ENCODE measurements at places on chromosomes 4 and X. TPM values are rescaled to one million over a fixed set of nuclear protein-coding genes. Genes with fewer than 3 reads are reported as not detected.

The CFAP47 gene
- not detected for total RNA-seq

The STATH gene
- total RNA-seq = not detected

The NSG1 gene
- total RNA-seq = 116 TPM

The FGG gene
- 35.4 TPM for total RNA-seq

The PAGE5 gene
- not detected for total RNA-seq

The SMARCAD1 gene
- 33.8 TPM for total RNA-seq

The SCD5 gene
- 5.6 TPM for total RNA-seq

The PRKG2 gene
- total RNA-seq = 2.1 TPM

The HSFX3 gene
- total RNA-seq = not detected

The AFP gene
- total RNA-seq = not detected

The BEND2 gene
- total RNA-seq = not detected

The MTM1 gene
- 17.0 TPM for total RNA-seq

The GAB1 gene
- 51.9 TPM for total RNA-seq

The DCAF12L1 gene
- not detected for total RNA-seq

The NDST3 gene
- total RNA-seq = not detected

The SLC7A11 gene
- 2.1 TPM for total RNA-seq

The PORCN gene
- total RNA-seq = 21.5 TPM

The SH3D19 gene
- 76.0 TPM for total RNA-seq

The OCRL gene
- total RNA-seq = 17.6 TPM

The KIAA1210 gene
- 0.05 TPM for total RNA-seq

The CTAG2 gene
- not detected for total RNA-seq

The LONRF3 gene
- total RNA-seq = 1.2 TPM

The PWWP3B gene
- 0.38 TPM for total RNA-seq

The UGT2B11 gene
- total RNA-seq = 2.4 TPM

The COPS4 gene
- 41.6 TPM for total RNA-seq

The MAB21L2 gene
- not detected for total RNA-seq

The EGF gene
- total RNA-seq = 1.1 TPM

The PCDH18 gene
- 6.6 TPM for total RNA-seq

The SPIN2A gene
- total RNA-seq = 0.26 TPM

The PPBP gene
- total RNA-seq = not detected

The RPS6KA6 gene
- 3.1 TPM for total RNA-seq

The CCSER1 gene
- 6.7 TPM for total RNA-seq

The PF4V1 gene
- total RNA-seq = not detected

The CCKAR gene
- total RNA-seq = not detected

The ATXN3L gene
- not detected for total RNA-seq

The RTL3 gene
- total RNA-seq = 0.15 TPM

The CDX4 gene
- not detected for total RNA-seq

The FOXR2 gene
- total RNA-seq = not detected

The SHOX gene
- 0.23 TPM for total RNA-seq

The NAP1L3 gene
- total RNA-seq = 1.7 TPM

The SPANXN4 gene
- not detected for total RNA-seq

The MAOB gene
- total RNA-seq = 2.3 TPM

The JADE3 gene
- 6.2 TPM for total RNA-seq

The ZAR1 gene
- not detected for total RNA-seq

The ZNF732 gene
- total RNA-seq = 1.5 TPM

The ARHGAP36 gene
- not detected for total RNA-seq

The FAM236D gene
- total RNA-seq = not detected

The SLC34A2 gene
- total RNA-seq = 7.8 TPM

The LANCL3 gene
- total RNA-seq = 3.2 TPM

The SULT1B1 gene
- total RNA-seq = 0.23 TPM

The DNAAF6 gene
- total RNA-seq = not detected

The PDLIM3 gene
- total RNA-seq = 13.9 TPM
